ENCODE measurements at places on chromosomes 5 and 9. TPM values are rescaled to one million over a fixed set of nuclear protein-coding genes. Genes with fewer than 3 reads are reported as not detected.

- no peak for DNase-seq
Measured at GRCh38 chr5:156540491-156540890, 213.5 kb downstream of the SGCD start.

- DNase-seq, result no peak
Measured at GRCh38 chr5:109964136-109964535, 274.4 kb downstream of the MAN2A1 start.

GRCh38 chr5:113029614-113030013 is 53.0 kb downstream of the DCP2 start:
- DNase-seq, result no peak

GRCh38 chr5:165425594-165425993 is 1920.2 kb downstream of the MAT2B start:
- DNase-seq, result no peak

DNA sequence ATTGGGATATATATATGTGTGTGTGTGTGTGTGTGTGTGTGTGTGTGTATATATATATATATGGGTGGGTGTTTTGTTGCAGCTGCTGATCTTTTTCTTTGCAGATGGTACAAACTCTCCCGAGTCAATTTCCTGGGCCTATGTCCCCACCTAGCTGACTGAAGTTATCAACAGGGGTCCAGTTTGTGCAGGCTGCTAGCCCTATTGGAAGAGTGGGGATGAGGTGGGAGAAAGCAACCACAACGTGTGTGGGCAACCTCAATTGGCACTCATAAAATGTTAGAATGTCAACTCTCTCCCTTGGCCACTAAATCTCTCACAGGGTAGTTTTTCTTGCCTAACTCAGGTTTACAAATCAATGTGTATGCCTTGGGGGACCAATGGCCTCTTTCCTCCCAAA is 5.6 kb downstream of the NR4A3 start:
- no peak for DNase-seq

DNA sequence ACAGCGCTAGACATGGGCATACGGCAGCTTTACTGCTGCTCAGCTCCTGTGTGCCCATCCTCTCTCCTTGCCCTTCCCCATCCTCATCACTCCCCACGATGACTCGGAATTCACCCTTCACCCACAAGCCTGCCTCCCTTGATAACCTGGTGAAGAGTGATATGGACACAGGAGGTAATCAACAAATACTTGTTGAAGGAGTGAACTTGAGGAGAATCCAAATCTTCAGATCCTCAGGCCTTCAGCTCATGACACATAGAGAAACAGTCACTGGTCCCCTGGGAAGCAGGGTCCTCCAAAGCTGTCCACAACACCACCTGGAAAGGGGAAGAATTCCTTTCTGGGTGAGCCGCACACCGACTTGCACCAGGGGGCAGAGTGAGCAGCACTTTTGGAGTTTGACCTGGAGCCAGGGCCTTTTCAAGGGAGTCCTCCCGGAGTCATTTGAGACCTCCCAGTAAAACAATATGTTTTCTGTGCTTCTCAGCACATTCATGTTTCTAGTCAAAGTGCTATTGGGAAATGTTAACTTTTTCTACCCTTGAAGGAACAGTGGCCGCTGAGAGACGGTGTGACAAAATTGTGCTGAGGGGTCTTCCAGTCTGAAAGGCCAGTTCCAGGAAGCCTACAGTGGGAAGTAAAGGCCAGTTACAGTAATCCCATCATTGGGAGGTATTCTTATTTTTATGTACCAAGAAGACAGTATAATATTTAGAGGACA is 332.3 kb downstream of the CWC27 start:
- peak; percentile 36 for DNase-seq

- DNase-seq, result peak; percentile 95
Measured at GRCh38 chr5:172795318-172795977, 24.5 kb upstream of the DUSP1 start.

DNA sequence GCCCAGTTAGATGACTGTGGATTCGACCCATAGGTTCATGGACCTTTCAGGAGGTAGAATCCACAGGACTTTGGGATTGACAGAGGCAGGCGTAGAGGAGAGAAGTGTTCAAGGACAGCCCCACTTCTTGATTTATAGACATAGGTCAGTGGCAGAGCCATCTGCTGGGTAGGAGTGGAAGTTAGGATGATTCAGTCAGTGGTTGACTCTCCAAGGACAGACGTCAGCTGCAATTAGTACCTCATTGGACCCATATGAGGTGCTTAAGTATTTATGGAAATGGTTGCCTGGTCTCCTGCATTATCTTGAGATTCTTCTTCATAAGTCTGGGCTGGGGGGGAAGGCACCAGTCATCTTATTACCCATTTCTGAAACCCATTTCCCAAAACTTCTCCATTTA is 70.9 kb downstream of the SH3RF2 start:
- no peak for DNase-seq

- no peak for DNase-seq
Measured at GRCh38 chr5:170404398-170404797, 15.2 kb upstream of the KCNMB1 start.

GRCh38 chr9:89466451-89467277 is 31.2 kb downstream of the SEMA4D start:
- no peak for DNase-seq

DNA sequence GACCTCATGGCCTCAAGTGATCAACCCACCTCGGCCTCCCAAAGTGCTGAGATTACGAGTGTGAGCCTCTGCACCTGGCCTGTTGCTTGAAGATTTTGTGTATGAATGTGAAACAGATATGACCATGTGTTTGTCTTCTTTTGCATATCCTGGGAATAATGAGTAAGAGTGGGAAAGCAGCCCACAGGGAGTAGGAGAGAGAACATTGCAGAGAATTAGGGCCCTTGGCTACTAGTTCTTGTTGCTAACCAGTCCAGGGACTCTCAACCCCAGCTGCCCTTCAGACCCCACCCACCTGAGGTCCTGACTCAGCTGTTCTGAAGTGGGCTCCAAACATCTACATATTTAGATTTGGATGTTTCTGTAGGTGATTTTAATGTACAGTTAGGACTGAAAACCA is 125.5 kb downstream of the MTX3 start:
- no peak for DNase-seq

CAPSL gene
- not detected for total RNA-seq

MAMDC4 gene
- total RNA-seq, result 13.4 TPM

SLC34A3 gene
- total RNA-seq, result not detected

GRIA1 gene
- total RNA-seq, result 0.14 TPM

KIAA0825 gene
- total RNA-seq, result 2.2 TPM

CYLC2 gene
- total RNA-seq, result not detected

SH2D3C gene
- 18.2 TPM for total RNA-seq

PDZD2 gene
- total RNA-seq, result 120 TPM

EIF4E1B gene
- not detected for total RNA-seq

All from left ventricle myocardium inferior (tissue), 1 donor.